ENCODE measurements at places on chromosomes 2 and 18.

- DNase-seq, result no peak
Measured at GRCh38 chr2:72936660-72937355, 19.5 kb downstream of the EMX1 start.

DNA sequence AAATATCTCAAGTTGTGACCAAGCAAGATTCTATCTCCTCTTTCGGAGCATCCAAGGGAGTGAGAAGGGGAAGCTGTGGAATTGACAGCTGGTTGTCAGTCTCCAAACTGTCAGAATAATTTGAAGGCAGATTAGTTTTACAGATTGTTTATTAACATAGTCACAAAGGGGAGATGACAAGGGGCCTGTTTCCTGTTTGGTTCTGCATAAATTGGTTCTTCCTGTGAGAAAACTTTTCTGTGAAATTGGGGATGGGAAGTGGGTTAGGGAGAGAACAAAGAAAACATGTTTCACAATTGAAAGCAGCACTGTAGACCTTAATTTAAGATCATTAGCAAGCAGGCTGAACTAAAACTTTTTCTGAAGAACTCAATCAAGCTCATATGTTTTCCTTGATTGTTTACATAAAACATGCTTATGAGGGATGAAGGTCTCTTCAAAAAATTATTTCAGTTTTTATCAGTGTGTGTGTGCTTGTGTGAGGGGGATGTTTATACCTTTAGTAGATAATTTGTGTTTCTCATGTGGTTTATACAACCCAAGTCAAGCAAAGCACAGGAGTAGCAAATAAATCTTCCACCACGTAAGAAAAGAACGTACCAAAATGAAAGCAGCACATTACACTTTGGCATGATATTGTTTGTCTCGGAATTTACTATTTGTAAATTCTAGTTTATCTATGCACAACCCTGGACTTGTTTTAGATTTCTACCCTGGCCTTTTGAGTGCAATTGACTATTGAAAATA is 604.9 kb upstream of the CDH2 start:
- no peak for DNase-seq

- no peak for DNase-seq
Measured at GRCh38 chr2:180203972-180204371, 196.9 kb upstream of the CWC22 start.

DNA sequence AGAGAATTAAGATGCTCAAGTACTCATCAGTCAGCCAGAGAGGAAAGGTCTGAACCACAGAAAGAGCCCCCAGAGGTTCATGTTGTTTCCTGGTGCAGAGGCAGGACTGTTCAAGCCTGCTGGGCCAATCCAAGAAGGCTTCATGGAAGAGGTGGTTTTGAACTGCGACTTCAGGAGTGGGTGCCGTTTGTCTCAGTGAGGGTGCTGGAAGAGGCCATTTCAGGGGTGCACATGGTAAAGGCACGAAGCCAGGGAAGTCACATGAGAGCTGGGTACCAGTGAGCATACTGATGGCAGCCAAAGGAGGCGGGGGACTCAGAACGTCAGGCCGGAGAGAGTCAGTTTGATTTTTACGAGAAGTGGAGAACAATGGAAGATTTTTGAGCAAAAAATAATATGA is 55.5 kb downstream of the EMILIN2 start:
- DNase-seq, result no peak

DNA sequence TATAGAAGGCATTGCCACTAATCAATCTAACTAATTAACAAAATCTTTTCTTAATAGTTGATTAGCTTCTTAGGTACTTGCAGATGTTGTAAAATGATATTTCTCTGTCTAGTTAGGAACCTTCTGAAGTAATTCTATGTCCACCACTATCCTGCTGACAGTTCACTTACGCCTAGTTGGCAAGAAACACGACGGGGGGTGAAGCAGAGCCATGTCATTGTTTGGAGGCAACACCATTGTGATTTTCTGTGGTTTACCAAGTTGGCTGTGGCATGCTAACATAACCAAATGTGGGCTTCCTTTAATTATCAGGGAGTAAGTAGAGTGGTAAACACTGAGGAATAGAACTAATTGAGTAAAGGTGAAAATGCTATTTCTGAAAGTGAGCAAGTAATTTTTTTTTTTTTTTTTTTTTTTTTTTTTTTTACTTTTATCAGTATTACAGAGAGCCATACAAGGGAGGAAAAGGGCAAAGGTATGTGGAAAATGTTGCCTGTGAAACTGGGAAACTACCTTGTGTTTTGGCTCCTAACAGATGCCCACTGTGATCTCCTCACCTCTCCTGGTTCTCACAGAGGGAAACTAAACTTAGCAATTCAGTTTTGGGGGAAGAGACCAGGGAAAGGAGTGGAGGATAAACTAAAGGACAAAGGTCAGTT is 126.8 kb downstream of the MEIS1 start:
- no peak for DNase-seq

DNA sequence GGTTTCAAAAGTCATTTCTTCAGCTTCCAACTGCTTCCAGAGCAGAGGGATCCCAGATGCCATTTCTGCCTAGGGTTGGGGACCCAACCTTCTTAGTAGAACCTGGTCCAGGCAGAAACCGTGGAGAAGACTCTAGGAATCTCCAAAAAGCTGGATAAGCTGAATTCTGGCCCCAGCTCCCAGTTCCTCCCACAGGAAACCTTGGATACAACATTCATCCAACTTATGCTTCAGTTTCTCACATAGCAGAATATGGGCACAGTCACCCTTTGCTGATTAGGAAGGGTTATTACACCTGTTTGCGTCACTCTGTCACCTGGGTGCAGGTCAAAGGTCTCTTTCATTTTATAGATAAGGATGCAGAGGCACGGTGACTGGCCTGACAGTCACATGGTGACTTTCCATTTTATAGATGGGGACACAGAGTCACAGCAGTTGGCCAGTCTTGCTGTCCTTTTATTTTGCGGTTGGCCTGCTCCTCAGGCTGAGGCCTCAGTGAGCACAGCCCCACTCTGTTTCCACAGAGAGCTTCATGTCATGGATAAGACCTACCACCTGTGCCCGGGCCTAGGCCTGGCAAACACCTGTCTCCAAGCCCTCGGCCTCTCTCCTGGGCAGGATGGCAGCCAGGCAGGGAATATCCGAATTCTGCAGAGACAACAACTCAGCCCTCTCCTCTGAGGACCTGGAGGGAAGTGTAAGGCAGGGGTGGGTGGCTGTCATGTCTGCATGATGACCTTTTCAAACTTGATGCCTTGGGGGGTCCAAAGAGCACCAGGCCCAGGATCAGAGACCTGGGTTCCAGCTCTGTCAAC is 148.8 kb downstream of the SMAD7 start:
- no peak for DNase-seq

- DNase-seq, result no peak
Measured at GRCh38 chr2:172428832-172429210, 1.4 kb downstream of the ITGA6 start.

GRCh38 chr2:28419443-28420270 is 27.0 kb downstream of the FOSL2 start:
- DNase-seq, result no peak

- no peak for DNase-seq
Measured at GRCh38 chr2:47083886-47084687, 71.0 kb downstream of the STPG4 start.

DNA sequence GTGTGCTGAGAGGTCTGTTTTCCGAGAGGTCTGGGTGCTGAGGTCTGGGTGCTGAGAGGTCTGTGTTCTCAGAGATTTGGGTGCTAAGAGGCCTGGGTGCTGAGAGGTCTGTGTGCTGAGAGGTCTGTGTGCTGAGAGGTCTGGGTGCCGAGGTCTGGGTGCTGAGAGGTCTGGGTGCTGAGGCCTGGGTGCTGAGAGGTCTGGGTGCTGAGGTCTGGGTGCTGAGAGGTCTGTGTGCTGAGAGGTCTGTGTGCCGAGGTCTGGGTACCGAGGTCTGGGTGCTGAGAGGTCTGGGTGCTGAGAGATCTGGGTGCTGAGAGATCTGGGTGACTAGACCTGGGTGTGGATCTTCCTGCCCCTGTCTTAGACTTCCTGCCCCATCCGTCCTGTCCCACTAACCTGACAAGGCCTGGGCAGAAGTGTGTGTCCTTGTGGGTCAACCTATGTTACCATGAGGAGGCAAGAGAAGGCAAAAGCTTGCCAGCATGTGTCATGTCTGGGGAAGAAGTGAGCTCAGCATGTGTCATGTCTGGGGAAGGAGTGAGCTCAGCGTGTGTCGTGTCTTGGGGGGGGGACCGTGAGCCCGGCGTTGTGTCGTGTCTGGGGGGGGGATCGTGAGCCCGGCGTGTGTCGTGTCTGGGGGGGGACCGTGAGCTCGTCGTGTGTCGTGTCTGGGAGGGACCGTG is 69.3 kb downstream of the KCNG2 start:
- DNase-seq, result no peak

GRCh38 chr2:9018109-9018508 is 14.6 kb upstream of the MBOAT2 start:
- DNase-seq, result no peak

GRCh38 chr18:75408554-75409506 is 18.7 kb downstream of the SMIM21 start:
- DNase-seq, result no peak

Data from T-helper 9 cell (primary cell).